ENCODE measurements at places on chromosomes 7 and 10. TPM values are rescaled to one million over a fixed set of nuclear protein-coding genes. Genes with fewer than 3 reads are reported as not detected.
A peak's percentile ranks its signal among the peaks of the same experiment; 100 is the strongest.

- DNase-seq = no peak
- no peak overlapping the region for H3K27ac ChIP-seq
- H3K27me3 ChIP-seq = no peaks in the 10 kb centered on the region
- no peak overlapping the region for H3K4me3 ChIP-seq
- H3K36me3 ChIP-seq = peaks cover 26% of the 10 kb centered on the region
Observed at GRCh38 chr7:64541438-64542359, 21.2 kb downstream of the ZNF680 start.

GRCh38 chr7:151114151-151115090 is 28.1 kb downstream of the AGAP3 start:
- H3K4me3 ChIP-seq = peak overlapping the region; percentile 28
- no peaks in the 10 kb centered on the region for H3K27me3 ChIP-seq
- H3K4me1 ChIP-seq = peaks cover 22% of the 10 kb centered on the region
- peak; percentile 88 for DNase-seq
- peaks cover 20% of the 10 kb centered on the region for H3K36me3 ChIP-seq
- peak overlapping the region; percentile 70 for H3K27ac ChIP-seq

DNA sequence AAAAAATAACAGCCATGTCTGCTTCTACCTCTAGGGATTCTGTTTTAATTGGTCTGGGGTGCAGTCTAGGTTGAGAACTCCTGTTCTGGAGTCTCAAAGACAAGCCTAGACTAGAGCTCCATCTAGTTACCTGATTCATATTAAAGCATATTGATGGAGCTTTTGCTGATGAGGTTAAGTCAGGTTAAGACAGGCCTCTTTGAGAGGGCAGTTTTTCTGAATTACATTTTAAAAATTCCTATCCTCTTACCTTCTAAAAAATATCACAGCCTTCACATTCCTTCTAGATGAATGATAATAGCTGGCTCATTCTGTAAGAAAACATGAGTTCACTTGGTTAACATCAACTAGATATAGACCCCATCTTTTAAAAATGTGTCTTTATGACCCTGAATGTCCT is 28.9 kb downstream of the MGAM start:
- DNase-seq = no peak
- H3K36me3 ChIP-seq = no peaks in the 10 kb centered on the region
- no peak overlapping the region for H3K27ac ChIP-seq
- no peaks in the 10 kb centered on the region for H3K4me1 ChIP-seq
- no peaks in the 10 kb centered on the region for H3K27me3 ChIP-seq

- H3K4me3 ChIP-seq = no peak overlapping the region
- no peaks in the 10 kb centered on the region for H3K27me3 ChIP-seq
- no peak overlapping the region for H3K27ac ChIP-seq
- peaks cover 38% of the 10 kb centered on the region for H3K36me3 ChIP-seq
Observed at GRCh38 chr7:93298206-93298605, 66.0 kb downstream of the VPS50 start.

- peak; percentile 20 for DNase-seq
- H3K4me3 ChIP-seq = no peak overlapping the region
- no peaks in the 10 kb centered on the region for H3K4me1 ChIP-seq
- H3K27me3 ChIP-seq = peaks cover 29% of the 10 kb centered on the region
- no peak overlapping the region for H3K27ac ChIP-seq
Observed at GRCh38 chr10:123665491-123666286, 466 bp upstream of the GPR26 start.

STARD3NL gene
- 53.8 TPM for total RNA-seq

LRGUK gene
- 0.49 TPM for total RNA-seq

PTPN20 gene
- 2.6 TPM for total RNA-seq

ANKRD2 gene
- total RNA-seq = 0.98 TPM

All from upper lobe of right lung (tissue), 1 donor.